ENCODE measurements at places on chromosomes 4 and X.

DNA sequence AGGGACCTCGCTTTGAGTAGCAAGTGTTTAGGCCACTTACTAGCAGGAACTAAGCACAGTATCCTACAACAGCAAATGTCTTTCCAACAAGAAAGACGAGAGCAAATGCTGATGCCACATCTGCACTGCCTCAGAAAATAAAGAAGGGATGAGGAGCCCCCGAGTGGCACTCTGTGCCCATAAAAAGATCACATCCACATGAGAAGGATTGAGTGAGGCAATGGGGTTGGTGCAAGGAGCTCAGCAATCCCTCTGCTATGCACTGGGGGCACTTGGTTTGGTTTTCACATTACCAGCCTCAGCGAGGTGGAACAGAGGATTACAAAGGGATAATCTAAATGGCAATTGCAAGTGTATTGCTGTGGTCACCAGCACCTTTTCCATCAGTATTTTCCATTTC lies 252.8 kb upstream of the SLC7A11 start:
- DNase-seq: no peak

- DNase-seq: no peak
These were observed 38.8 kb downstream of the KDR start for GRCh38 chr4:55086578-55086977.

- DNase-seq: no peak
These were observed 395.5 kb upstream of the BOD1L1 start for GRCh38 chr4:14023036-14023435.

DNA sequence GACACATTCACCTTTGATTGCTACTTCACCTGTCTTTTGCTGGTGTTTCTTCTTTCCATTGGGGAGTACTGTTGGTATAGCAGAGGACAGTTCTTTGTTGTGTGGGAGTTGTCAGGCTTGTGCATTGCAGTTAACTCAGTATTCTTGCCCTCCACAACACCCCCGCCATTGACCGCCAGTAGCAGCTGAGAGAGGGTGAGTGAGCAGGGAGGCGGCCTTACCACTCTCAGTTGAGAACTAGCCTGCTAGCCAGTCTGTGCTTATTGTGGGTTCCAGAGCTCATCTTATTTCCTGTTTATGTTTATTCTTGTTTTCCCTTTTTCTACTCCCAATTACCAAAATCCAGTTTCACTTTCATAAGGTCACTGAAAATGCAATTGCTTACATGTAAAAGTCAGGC lies 52.2 kb downstream of the STIM2 start:
- no peak for DNase-seq

GRCh38 chrX:143648705-143649104 lies 12.8 kb upstream of the SLITRK4 start:
- no peak for DNase-seq

GRCh38 chr4:150943818-150944217 lies 71.3 kb downstream of the LRBA start:
- DNase-seq: no peak

- no peak for DNase-seq
These were observed 34.1 kb upstream of the AFF2 start for GRCh38 chrX:148466292-148466691.

DNA sequence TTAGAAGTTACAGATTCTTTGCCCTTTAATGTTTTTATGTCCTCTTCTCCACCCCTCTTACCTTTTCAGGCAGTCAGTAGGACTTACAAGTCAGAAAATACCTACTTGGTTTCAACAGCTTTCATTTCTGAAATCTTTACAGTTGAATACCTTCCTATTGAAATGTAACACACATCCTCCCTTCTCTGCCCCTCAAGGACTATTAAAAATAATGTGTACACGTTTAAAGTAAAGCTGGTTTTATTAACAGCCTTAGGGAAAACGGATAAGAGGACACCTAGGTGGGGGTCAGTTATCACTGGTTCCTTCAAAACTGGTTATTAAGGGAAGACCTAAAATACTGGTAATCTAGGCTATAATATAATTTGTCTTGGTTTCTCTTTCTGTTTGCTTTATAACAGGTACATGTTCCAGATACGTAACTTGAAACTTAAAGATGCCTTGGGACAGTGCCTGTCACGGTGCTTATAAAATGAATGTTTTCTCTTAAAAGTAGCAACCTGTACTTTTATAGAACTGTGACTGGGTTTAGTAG lies 1.8 kb downstream of the CCSER1 start:
- DNase-seq: no peak

DNA sequence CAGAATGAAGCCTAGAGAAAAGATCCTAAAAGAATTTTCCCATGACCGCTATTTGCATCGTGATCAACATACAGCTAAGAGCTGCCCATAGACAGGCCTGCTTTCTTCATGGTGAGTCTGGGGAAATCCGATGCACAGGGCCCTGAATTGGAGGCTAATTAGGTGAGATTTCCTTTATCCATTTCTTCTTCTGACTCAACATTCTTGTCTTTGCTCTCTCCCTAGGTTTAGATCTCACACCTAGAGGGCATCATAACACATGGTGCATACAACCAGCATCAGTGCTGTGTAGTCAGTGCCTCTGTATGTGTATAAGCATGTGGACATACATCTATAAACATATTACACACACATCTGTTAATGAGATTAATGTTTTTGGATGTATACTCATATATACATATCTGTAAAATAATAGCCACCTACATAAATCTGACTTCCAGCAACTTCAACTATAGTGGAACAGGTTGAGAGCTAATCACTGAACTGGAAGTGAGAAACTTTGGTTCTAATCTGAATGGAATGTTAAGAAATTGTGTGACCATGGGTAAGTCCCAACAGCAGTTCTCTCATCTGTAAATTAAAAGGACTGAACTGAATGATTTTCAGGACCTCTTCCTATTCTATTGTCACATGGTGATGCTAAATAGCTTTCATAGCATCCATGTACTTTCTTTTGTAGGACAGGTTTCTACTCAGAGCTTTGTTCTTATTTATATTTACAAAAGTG lies 17.5 kb downstream of the GATB start:
- no peak for DNase-seq

- no peak for DNase-seq
These were observed 102.5 kb downstream of the DDIT4L start for GRCh38 chr4:100087743-100088142.

DNA sequence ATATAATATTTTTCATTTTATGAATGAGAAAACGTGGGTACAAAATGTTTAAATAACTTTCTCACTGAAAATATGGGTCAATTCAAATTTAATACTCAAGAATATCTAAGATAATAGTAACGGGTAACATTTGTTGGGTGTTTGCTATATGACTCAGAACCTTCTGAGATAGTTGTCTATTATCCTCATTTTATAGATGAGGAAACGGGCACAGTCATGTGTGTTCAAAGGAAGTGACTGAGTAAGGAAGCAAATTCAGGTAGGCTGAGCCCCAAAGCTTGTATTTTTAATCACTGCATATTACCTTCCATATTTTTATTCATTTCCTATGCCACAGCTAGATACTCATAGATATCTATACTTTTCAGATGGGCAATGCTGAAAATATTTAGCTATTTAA lies 12.2 kb upstream of the CAMK2D start:
- no peak for DNase-seq

DNA sequence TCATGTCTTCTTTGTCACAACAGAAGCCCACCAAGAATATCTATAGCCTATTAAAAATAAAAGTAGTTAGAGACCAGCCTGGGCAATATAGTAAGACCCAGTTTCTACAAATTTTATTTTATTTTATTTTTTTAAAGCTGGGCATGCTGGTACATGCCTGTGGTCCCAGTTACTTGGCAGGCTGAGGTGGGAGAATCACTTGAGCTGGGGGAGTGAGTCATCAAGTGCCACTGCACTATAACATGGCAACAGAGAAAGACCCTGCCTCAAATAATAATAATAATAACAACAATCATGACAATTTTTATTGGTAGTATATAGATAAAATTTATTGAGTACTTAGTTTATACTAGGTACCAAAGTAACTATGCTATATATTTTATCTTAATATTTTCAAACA lies 93.0 kb upstream of the NPFFR2 start:
- no peak for DNase-seq

GRCh38 chrX:154712781-154713740 lies 37.8 kb downstream of the GAB3 start:
- no peak for DNase-seq

DNA sequence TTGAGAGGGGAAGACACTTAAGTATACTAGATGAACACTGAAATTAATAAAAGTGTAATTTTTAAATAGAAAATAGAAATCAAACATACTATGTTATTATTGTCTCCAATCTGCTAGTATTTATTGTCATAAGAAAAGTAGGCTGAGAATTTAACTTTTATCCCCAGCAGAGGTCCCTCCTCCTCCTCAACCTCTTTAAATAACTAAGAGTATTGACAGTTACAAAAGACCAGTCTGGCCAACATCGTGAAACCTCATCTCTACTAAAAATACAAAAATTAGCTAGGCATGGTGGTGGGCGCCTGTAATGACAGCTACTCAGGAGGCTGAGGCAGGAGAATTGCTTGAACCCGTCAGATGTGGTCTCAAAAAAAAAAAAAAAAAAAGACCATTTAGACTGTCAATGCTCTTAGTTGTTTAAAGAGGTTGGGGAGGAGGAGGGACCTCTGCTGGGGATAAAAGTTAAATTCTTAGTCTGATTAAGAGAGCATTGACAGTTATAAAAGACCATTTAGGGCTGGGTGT lies 4.2 kb downstream of the SLC30A9 start:
- no peak for DNase-seq

DNA sequence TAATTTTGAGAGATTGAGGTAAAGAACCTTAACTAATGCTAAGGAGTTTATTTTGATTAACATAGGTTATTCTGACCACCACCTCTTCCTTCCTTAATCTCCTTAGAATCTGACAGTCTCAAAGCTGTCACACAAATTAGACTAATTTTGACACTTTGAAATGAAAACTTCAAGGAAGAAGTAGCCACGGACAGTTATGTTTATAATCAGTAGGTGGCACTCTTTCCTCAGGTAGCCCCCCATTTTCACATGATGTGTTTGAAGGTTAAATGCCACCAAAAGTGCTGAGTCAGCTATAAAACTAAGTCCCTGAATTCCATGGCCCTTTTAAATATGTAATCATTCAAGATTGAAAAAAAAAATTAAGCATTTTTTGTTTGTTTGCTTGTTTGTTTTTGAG lies 22.4 kb downstream of the TMEM33 start:
- DNase-seq: no peak

DNA sequence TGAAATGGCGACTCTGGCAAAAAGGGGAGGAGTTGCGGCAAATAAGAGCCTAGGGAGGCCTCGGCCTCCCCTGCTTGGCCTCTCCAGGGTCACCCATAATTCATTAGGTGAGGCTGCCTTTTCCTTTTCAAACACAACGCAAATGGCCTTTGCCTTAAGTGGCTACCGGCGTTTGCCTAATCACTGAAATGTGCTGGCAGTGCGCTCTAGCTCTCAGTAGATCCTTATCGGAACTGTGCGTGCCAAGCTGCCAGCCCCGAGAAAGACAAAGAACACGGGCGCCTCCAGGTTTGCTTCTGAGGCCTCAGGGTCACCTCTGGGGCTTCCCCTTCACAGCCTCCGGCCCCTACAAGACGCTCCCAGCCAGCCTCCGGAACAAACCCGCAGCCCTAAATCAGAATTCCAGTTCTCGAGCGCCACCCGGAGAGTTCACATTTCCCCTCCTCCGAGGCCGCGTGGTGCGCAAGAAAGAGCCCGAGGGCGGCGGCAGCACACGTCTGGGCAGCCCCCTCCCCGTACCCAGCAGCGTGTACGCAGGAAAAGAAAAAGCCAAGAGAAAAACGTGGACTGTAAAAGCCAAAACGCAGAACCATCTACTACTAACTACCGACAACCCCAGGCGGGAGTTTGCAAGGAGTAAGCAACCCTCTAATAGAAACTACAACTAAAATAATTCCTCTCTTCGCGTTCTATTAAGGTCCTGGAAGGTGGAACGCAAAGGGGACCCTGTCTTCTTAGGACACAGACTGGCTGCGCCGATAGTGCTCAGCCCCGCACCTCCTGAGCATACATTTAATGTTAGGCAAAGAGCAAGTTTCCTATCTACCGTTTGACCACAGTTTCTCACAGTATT lies 76.5 kb upstream of the BCOR start:
- DNase-seq: no peak

- DNase-seq: no peak
These were observed 21.9 kb downstream of the ERCC6L start for GRCh38 chrX:72216973-72217372.

DNA sequence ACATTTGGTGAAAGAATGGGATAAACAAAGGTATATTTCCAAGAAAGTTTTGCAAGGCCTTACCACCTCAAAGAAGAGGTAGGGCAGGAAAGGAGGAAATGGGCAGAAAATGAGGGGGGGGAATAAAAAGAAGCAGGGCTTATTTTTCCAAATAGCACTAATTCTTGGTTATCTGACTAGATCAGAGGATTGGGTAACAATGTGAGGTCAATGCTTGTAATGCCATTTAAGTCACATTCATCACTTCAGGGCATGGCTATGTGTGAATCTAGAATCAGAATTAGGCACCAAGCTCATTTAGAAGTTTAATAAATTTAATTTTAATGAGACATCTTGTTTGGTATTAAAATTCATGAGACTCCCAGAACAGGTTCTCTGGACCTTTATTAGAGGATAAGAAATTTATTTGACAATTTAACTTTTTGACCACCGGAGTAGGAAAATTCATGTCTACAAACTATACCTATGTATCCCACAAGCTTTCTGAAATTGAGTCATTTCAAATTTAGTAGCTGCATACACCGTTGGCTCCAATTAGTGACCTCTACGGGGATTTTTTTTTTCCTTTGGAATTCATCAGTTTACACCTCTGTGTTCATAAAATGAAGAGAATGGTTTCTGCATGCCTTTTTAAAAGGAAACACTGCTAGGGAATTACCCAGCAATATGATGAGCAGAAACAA lies 1.4 kb upstream of the STS start:
- DNase-seq: no peak

DNA sequence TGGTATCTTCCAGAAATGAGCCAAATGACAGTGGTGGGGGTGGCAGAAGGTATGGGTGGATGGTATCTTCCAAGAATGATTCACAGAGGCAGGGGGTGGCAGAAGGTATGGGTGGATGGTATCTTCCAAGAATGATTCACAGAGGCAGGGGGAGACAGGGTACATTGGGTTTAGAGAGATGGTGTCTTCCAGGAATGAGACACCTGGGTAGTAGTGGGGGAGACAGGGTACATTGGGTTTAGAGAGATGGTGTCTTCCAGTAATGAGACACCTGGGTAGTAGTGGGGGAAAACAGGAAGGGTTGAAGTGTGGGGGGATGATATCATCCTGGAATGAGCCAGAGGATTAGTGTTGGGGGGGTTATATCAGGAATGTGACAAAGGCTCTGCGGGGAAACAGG lies 62.0 kb downstream of the MAOA start:
- DNase-seq: no peak

DNA sequence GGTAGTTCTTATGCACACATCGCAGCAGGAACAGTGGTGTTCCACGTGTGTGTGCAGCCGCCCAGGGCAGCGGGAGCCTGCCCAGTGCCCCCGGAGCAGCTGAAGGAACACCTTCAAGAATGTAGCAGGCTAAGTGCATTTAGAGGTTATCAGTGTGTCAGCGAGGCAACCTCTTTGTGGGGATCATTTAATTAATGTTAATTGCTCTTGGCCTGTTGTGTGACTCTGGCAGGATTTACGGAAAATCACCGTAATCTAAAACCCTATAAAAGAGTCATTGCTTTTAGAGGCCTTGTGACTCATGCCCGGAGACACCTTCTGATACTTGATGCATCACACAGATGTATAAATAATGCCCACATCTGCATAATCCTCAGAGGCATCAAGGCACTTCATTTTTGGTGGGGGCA lies 47.3 kb upstream of the GATB start:
- no peak for DNase-seq
